ENCODE measurements at places on chromosomes 6 and 20.

GRCh38 chr6:130420911-130421310 lies 55.1 kb downstream of the TMEM200A start:
- DNase-seq = no peak

GRCh38 chr20:48797275-48797825 lies 30.4 kb downstream of the PREX1 start:
- no peak for DNase-seq

- no peak for DNase-seq
These were observed 437.4 kb upstream of the NRSN1 start for GRCh38 chr6:23688650-23689049.

DNA sequence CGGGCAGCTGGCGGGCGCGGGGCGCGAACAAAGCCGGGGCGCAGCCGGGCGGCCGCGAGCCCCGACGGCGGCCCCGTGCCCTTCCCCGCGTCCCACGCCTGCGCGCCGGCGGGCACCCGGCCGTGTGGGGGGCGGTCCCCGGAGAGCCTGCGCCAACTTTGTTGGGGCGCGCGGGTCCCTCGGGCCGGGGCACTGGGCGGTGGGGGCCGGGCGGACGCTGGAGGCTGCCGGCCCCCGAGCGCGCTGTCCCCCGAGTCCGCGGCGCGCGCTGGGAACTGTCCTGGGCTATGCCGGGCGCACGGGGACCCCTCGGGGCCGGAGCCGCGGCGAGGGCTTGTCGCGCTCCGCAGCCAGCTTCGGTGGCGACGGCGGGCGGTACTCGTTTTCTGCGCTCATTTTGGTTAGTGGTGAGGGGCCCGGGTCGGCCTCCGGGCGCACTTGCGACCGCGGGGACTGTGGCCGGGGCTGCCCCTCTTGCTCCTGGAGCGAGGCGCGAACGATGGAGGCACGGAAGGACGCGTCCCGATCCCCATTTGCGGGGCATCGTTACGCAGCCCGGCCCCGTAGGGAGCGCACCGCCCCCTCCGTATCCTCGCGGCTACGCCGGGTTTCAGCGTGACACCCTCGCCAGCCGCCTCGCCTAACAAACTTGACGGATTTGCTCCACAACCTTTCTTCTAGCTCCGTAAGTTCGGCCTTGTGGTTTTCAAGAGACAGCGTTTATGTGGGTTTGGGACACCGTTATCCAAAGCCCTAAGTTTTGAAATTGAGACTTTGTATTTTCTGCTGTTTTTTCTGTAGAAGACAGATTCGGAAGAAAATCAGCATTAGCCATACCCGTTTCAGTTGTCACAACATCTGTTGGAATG lies 622 bp downstream of the SS18L1 start:
- peak; percentile 71 for DNase-seq

GRCh38 chr20:44228465-44229258 lies 18.1 kb upstream of the OSER1 start:
- no peak for DNase-seq

DNA sequence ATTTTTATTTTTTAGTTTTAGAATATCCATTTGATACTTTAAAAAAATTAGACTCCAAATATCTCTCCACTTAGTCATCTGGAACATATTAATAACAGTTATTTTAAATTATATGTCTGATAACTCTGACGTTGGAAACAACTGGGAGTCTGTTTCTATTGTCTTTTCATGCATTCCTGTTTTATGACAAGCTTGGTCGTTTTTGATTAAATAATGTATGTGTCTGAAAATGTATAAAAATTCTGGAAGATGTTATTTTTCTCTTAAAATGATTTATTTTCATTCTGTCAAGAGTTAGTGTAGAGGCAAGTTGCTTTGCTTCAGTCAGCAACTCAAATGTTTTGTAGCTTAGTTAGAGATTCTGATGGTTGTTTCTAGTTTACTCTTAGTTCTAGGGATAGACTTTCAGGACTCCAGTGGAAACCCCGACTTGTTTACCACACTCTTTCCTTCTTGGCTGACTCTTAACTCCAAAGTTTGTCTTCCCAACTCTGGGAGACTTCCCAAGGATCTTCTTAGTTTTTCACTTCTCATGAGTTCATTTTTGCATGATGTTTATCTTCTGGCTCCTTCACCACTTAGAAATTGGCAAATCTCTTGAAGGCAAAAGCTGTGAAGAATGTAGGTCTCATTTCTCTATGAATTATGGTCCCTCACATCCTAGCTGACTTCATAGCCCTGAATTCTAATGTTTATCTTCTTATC lies 190.9 kb downstream of the LAMA2 start:
- no peak for DNase-seq

DNA sequence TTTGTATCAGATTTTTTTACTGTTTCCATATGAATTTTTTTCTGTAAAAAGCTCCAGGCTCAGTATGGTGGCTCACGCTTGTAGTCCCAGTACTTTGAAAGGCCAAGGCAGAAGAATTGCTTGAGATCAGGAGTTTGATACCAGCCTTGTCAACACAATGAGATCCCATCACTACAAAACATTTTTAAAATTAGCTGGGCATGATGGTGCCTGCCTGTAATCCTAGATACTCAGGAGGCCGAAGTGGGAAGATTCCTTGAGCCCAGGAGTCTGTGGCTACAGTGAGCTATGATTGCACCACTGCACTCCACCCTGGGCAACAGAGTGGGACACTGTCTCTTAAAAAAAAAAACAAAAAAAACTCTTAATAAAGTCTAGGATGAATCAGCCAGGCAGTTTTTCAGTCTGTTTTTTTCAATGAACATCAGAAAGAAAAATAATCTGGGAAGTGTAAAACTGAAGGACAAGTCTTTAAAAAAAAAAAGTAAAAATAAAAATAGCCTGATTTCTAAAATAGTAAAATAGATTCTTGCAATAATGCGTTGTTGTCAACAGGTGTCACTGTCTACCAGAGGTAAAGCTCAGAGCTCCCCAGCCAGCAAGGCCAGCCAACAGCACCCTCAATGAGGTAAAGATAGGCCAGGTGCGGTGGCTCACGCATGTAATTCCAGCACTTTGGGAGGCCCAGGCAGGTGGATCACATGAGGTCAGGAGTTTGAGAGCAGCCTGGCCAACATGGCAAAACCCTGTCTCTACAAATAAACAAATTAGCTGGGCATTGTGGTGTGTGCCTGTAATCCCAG lies 9.3 kb upstream of the ATG5 start:
- peak; percentile 66 for DNase-seq

DNA sequence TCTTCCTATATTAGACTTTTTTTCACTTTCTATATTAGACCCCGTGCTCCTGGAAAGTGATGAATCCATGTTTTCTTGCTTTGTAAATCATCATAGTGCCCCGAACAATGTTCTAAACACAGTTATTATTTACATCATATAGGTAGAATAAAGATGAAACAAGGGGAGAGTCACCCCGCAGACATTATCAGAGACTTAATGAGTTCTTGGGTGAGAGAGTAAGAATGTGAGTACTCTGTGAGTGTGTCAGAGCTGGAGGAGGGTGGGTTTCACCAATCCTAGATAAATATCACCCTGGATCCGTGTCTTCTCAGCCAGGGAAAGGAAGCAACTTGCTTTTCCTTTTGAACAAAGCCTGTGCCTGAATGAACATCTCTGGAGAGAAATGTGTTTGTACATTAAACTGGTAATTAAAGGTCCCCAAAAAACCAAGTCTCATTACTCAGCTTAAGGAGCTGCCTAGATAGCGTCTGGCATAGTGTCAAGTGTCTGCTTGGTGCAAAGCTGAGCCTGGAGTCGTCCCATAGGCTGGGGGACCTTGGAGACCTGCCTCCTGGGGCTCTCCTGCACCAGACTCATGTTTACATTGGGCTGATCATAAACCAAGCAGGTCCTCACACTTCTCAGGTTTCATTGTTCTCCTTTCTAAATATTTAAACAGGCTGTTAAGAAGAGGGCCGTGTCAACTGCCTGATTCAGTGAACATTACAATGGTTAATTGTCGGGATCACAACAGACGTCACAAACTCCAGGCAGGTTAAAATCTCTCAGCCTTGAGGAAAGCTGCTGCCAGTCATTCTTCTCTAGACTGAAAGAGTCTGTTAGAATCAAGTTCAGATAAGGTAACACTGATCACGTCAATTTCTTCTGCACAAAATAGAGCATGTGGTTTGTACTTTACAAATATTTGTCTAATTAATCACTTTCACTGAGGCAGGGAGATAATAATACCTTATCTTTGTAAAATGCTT lies 179.7 kb upstream of the MYLIP start:
- DNase-seq = no peak

GRCh38 chr20:46406200-46406985 lies at the start of gene ELMO2:
Gene ELMO2, minus strand, starts transcription at chr20:46406615. Its CDS starts 12,133 bp downstream, at chr20:46394482.
- peak; percentile 94 for DNase-seq

DNA sequence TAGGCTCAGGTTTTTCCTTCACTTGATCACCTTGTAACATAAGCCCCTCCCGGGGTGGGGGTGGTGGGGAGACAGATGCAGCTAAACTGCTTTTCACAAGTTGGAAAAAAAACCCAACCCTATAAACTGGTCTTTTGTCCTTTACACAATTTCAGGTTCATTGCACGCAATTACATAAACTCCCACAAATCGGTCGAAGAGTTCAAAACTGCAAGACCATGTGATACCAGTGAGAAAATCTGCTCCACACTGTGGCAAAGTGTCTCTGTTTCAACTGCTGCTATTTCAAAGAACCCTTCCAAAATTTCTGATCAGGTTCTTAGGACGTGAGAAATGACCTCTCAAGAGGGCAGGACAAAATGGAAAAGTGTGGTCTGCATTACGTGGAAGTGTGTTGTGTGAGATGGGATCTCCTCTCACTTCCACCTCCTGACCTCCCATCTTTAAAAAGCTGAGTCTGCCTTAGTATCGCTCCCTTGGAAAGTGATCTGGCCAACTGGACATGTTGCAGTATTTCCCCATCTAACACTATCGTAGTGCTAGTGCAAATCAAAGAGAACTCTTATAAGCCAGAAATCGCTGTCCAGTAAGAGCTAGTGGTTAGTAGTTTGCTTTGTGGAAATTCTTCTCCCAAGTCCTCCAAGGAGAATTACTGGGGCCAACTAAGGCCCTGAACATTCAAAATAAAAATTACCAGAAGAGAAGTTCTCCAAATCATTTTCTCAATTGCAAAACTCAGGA lies 60.1 kb downstream of the PRND start:
- no peak for DNase-seq

DNA sequence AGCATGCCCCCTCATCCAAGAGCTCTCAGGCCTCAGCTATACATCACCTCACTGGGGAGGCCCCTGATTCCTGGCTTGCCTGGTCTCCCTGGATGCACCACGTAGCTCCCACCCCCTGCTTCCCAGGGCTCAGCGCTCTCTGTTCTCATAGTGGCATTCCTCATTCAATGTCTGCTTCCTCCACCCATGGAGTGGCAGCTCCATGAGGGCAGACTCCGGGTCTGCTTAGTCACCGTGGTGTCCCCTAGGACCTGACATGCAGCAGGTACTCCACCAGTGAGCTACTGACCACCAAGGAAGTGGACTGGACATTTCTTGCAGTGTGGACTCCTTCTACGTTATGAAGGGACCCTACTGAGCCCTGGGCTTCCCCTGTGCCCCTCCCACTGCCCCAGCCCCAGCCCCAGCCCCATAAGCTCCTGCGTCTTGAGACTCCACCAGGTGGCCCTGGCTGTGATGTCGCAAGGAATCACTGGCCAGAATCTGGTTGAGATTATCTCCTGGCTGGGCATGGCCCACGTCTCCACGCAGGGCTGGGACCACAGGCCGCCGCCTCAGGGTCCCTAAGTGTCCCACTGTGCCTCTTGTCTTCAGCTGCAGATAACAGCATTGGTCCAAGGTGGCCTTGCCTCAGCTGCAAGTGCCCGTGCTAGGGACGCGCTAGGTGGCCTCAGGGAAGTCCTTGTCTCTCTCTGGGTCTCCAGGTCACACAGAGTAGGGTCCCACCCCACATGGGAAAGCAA lies 26.7 kb downstream of the CEBPB start:
- no peak for DNase-seq

DNA sequence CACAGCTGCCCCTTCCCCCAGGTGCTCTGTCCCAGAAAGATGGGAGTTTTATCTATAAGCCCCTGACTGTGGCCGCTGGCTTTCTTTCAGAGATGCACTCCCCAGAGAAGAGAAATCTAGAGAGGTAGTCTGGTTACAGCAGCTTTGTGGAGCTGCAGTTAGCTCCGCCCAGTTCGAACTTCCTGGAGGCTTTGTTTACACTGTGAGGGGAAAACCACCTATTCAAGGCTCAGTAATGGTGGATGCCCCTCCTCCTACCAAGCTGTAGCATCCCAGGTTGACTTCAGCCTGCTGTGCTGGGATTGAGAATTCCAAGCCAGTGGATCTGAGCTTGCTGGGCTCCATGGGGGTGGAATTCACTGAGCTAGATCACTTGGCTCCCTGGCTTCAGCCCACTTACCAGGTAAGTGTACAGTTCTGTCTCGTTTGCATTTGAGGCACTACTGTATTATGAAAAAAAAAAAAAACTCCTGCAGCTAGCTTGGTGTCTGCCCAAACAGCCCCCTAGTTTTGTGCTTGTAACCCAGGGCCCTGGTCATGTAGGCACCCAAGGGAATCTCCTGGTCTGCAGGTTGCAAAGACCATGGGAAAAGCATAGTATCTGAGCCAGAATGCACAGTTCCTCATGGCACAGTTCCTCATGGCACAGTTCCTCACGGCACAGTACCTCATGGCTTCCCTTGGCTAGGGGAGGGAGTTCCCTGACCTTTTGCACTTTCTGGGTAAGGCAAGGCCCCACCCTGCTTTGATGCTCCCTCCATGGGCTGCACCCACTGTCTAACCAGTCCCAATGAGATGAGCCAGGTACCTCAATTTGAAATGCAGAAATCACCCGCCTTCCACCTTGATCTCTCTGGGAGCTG lies 275.0 kb downstream of the CENPW start:
- DNase-seq = no peak

DNA sequence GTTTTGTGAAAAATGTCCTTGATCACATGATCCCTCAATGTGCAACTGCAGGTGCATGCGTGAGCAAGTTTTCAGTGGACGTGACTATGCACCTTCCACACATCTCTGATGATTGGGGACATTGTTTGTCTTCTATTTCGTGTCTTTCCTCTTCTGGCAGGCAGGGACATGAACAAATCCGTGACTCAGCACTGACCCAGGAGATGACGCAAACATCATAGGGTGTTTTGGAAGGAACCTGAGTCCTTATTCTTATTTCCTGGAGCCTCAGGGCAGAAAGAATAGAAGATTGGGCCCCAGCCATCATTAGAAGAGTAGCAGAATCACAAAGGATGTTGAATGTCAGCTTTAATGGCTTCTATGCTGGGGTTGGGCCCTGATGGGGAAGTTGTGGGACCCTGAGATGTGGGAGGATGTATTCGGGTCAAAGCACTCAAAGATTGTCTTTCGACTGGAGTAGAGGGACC lies 11.9 kb upstream of the SIRPD start:
- DNase-seq = no peak

- no peak for DNase-seq
These were observed 38.9 kb downstream of the CD109 start for GRCh38 chr6:73734832-73735453.

Measured in GM10248 (cell line).